IPS DF 6.9 (cell line): ENCODE measurements at places on chromosomes 1 and 21.

GRCh38 chr1:12453400-12454343 lies 164.3 kb downstream of the DHRS3 start:
- no peak for DNase-seq

- no peak for DNase-seq
These were observed 12.9 kb downstream of the SAMD11 start for GRCh38 chr1:936348-937264.

GRCh38 chr1:16231331-16232315 lies 5.4 kb downstream of the CPLANE2 start:
- no peak for DNase-seq

GRCh38 chr21:38913120-38913892 lies 107.6 kb downstream of the ETS2 start:
- no peak for DNase-seq

GRCh38 chr21:42835211-42835610 lies 44.1 kb downstream of the WDR4 start:
- no peak for DNase-seq

DNA sequence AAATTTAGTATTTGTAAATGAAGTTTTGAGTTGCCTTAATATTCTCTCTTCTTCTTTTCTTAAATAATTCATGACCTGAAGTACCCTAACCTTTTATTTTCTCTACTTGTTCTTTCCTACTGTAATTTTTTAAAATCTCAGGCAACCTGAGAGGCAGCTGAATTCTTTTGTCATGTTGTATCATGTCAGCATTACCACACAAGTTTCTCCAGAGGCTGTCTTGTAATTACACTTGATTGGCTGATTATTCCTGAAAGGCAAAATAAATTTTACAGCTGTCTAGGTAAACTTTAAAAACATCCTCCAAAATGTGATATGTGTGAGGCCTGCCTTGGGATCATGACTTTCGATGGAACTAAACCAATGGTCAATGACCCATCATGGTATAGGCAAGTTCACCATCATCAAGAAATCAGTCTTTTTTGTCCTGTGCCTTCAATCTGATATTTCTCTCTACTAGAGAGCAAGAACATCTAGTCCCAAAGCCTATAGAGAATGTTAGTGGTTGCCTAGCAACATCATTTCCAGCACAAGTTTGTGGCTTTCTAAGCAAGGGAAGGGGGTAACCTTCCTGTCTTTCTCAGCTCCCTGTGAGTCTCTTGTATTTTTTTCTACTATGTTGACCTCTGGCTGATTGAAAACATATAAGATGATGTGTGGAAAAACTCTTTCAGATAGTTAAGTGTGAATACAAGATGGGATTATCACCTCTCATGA lies 115.5 kb downstream of the GABPA start:
- no peak for DNase-seq
